Stimulated activated naive B cell treated with anti-CD40 and anti-IgM and Interleukin-4, amounts not matched to agents 10 μg/mL and 1 μg/mL and 100 μg/mL, for 72 hours (primary cell): ENCODE measurements at places on chromosomes 2 and 18.

- no peak for DNase-seq
Observed at GRCh38 chr18:13465476-13465875, 246.9 kb downstream of the LDLRAD4 start.

DNA sequence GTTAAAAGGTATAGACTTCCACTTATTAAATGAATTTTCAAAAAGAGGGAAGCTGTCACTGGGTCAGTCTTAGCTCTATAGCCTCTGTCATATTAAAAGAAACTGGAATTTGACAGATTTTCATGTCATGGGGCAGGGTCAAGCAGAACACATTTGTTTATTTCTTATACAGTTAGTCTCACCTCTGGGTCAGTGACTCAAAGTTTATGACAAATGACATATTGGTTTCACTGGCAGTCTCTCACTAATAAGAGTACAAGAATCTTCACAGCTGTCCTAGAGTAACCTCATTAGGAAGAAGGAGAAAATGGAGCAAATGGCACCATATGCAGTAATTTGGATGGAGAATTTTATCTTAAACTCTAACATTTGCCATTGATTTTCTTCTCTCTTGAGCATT is 63.2 kb downstream of the MBD2 start:
- no peak for DNase-seq

- no peak for DNase-seq
Observed at GRCh38 chr18:42039396-42039795, 84.4 kb downstream of the PIK3C3 start.

DNA sequence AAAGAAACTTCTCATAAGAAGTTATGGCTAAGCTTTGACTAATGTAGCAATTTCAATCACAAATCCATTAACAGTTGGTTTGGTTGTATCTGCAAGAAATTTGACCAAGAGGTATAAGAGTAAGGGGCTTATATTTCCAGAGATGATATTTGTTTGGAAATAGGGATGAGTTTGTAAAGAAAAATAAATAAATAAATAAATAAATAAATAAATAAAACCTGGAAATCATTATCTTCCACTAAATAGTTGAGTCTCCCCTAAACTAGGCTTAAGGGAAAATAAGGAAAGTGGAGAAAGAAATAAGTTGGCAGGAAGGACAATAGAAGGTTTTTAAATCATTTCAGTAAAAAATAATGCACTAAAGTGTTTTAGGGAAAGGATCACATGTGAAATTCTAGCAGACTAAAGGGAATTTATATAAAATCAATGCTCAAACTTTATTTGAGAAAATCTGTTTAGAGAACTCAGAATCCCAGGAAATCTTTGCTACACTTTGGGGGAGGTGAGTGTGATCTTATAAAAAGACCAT is 23.5 kb upstream of the SCN7A start:
- DNase-seq: no peak

GRCh38 chr2:116467243-116467642 is 1347.2 kb upstream of the DDX18 start:
- DNase-seq: no peak

DNA sequence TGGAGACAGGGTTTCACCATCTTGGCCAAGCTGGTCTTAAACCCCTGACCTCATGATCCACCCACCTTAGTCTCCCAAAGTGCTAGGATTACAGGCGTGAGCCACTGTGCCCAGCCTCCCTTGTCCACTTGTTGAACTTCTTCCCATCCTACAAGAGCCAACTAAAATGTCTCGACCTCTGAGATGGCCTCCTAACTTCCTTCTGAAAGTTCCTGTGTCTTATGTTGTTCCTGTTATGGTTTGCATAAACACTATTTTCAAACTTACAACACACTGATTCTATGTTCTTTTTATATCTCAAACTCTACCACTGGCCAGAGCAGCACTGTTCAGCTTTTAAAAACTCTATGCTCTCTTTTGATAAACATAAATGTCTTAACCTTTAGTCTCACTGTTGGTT is 63.3 kb upstream of the UGP2 start:
- DNase-seq: no peak

DNA sequence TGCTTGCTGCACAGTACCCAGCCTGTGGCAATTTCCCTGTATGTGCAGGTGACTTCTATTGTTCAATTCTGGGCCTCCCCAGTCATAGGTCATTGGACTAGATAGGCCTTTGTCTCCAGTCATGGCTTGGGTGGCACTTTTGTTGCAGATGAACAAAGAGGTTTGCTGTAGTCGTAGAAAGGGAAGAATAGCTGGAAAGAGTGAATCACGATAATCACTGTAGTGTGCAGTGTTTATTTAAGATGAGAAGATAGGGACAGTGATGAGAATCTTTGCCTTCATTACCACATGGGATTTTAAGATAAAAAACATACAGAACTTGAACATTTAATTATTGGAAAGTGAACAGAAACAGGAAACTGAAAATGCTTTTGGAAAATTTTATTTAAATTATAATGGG is 156.1 kb upstream of the CYRIA start:
- DNase-seq: no peak

- no peak for DNase-seq
Observed at GRCh38 chr2:63622751-63623150, 34.0 kb downstream of the MDH1 start.

GRCh38 chr2:19900931-19901441 is 797 bp downstream of the TTC32 start:
- DNase-seq: no peak

GRCh38 chr2:58357521-58357920 is 116.4 kb upstream of the FANCL start:
- no peak for DNase-seq

GRCh38 chr18:7633171-7633570 is 66.1 kb downstream of the PTPRM start:
- no peak for DNase-seq

- no peak for DNase-seq
Observed at GRCh38 chr2:224183086-224183485, 144.0 kb upstream of the SERPINE2 start.

- DNase-seq: no peak
Observed at GRCh38 chr2:10783421-10783820, 29.2 kb downstream of the PDIA6 start.

GRCh38 chr2:61705625-61706024 is 148.2 kb downstream of the FAM161A start:
- DNase-seq: no peak

DNA sequence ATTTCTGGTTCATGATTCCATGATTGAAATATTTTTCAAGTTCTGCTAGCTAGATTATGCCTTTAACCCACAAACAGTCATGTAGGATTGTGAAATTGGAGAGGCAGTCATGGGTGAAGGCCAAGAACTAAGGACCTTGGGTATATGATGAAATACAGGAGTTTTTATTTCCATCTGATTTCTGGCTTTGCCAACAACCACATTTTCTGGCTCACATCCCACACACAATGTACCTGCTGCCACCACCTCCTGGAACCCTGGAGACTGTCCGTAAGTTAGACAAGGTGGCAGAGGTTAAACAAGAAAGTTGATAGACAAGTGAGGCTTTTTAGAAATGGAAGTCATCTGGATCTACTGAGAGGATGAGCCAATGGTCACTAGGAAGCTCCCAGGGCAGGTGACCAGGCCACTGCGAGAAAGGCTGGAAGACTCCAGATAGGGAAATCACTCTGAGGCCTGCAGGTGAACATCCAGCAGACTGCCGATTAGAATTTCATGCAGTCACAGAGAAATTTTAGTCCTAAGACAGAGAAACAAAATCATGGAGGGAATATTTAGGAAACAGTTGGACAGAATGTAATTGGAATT is 402.0 kb downstream of the ALK start:
- DNase-seq: no peak

DNA sequence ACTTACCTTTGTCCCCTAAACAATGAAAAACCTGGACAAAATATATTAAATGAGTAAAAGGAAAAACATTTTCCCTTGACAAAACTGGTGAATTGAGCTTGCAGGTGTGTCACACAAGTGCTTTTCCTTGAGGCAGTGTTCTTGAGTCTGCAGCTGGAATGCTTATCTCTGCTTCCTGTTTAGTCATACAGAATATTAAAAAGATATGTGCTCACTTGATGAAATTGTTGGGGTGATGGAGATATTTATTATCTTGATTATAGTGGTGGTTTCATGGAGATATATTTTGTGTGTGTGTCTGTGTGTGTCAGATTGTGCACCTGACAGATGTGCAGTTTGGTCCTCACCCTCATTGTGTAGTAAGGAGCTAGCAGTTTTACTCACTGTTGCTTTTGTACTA is 3.3 kb downstream of the TAF1B start:
- no peak for DNase-seq

- DNase-seq: no peak
Observed at GRCh38 chr2:240306185-240306584, 129.3 kb upstream of the GPC1 start.

- no peak for DNase-seq
Observed at GRCh38 chr2:240478346-240479110, 43.1 kb downstream of the GPC1 start.

- no peak for DNase-seq
Observed at GRCh38 chr2:69601179-69601612, 42.3 kb downstream of the AAK1 start.

- DNase-seq: no peak
Observed at GRCh38 chr2:31406593-31407385, 7.8 kb downstream of the XDH start.

- no peak for DNase-seq
Observed at GRCh38 chr2:17030047-17030446, 364.4 kb upstream of the CYRIA start.

DNA sequence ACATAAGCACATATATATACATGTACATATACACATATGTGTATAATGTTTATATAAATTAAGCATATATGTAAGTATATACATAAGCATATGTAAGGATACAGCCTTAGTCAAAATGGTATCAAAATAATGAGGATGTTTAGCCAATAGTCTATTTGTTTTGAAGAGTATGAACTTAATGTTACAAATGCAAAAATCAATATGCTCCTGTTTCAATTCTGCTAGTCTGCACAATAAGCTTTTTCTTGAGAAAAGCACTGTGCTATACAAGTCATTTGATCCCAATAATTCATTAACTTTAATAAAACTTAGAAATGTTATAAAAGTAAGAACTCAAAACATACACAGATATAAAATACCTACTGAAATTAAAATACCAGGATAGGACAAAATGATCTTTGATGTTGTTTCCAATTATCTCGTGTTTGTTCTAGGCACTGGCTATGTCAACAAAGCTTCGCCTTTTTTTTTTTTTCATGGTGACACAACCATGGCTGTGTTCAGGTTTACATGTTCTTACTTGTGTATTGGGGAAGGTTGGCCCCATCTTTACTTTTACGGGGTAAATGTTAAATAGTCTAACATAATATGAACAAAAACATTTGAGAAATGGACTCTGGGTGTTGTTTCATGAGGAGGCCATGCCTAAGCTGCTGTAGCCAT is 271.1 kb upstream of the CDH19 start:
- DNase-seq: no peak

DNA sequence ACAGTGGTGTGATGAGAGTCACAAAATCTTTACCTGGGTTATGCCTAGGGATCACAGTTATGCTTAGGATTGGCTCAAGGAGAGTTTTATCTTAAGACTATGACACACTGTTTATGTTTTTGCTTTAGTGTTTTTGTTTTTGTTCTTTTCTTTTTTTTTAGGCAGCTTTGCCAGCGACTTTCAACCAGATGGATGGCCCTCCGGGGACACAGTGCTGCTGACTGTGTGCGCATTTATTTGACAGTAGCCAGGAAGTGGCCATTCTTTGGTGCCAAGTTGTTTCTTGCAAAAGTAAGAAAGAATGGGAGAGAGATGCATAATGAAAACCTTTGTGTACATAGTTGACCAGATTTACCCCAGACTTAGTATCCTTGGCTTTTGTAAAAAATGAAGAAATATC is 15.1 kb upstream of the DYNC2LI1 start:
- DNase-seq: no peak

- DNase-seq: no peak
Observed at GRCh38 chr2:206766057-206766930, 888 bp downstream of the FASTKD2 start.

DNA sequence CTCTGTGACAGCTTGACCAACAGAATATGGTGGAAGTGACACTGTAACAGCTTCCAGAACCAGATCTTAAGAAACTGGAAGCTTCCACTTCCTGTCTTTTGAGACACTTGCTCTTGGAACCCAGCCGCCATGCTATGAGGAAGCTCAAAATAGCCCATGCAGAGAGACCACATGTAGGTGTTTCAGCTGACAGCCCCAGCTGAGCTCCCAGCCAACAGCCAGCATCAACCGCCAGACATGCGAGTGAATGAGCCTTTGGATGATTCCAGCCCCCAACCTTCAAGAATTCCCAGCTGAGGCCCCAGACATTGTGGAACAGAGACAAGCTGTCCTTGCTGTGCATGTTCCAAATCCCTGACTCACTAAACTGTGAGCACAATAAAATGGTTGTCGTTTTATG is 27.9 kb downstream of the ACVR1 start:
- DNase-seq: no peak

- no peak for DNase-seq
Observed at GRCh38 chr2:18959952-18960717, 370.8 kb upstream of the NT5C1B start.

DNA sequence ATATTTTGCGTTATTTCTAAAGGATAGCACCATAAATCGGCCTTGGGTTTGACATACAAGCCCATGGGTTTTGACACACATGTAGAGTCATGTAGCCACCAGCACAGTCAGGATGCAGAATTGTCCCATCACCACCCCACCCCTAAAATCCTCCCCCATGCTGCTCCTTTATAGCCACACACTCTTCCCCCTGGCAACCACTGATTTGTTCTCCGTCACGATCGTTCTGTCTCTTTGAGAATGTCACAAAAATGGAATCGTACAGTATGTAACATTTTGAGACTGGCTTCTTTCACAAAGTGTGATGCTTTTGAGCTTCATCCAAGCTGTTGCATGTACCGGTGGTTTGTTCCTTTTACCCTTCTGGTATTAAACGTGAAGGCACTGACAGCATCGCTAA is 39.1 kb downstream of the CRACDL start:
- DNase-seq: no peak

- DNase-seq: no peak
Observed at GRCh38 chr18:6997808-6998207, 119.8 kb downstream of the LAMA1 start.

DNA sequence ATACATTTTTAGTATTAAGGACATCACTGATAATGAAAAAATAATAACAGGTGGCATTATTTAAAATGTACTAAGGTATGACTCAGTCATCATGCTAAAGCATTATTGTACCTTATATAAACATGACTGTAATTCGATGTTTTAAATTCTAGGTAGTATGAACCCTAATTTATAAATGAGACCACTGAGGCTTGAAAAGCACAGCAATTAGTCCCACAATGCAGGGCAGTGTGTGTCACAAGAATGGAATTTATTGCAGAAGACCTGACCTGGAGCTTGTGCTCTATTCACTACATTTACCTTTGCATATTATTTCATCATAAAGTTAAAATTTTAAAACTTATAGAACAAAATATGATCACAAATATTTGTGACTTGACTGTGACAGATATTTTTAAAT is 358.5 kb upstream of the DSEL start:
- DNase-seq: no peak
